NCI-H2081 treated with DMSO at 0.1 percent for 48 hours (cell line): ENCODE measurements at places on chromosomes 6 and 20.

GRCh38 chr6:15458021-15458459 is 204.8 kb downstream of the DTNBP1 start:
- DNase-seq: no peak

DNA sequence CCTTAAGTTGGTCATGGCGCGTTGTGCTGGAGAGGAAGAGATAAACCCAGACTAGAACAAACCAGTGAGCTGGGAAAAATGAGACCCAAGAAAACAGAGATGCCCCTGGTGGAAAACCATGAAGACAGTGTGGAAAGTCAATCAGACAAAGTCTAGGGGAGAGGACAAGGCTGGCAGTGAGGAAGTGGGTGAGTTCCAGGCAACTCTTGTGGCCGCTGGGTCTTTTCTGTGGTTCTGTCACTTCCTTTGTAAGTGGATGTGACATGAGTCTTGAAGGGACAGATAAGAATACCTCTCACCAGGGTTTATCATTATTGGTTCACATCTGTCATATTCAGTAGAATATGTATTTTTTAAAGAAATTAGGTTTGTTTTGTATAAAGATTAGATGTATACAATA is 738.4 kb downstream of the DHX35 start:
- DNase-seq: no peak

DNA sequence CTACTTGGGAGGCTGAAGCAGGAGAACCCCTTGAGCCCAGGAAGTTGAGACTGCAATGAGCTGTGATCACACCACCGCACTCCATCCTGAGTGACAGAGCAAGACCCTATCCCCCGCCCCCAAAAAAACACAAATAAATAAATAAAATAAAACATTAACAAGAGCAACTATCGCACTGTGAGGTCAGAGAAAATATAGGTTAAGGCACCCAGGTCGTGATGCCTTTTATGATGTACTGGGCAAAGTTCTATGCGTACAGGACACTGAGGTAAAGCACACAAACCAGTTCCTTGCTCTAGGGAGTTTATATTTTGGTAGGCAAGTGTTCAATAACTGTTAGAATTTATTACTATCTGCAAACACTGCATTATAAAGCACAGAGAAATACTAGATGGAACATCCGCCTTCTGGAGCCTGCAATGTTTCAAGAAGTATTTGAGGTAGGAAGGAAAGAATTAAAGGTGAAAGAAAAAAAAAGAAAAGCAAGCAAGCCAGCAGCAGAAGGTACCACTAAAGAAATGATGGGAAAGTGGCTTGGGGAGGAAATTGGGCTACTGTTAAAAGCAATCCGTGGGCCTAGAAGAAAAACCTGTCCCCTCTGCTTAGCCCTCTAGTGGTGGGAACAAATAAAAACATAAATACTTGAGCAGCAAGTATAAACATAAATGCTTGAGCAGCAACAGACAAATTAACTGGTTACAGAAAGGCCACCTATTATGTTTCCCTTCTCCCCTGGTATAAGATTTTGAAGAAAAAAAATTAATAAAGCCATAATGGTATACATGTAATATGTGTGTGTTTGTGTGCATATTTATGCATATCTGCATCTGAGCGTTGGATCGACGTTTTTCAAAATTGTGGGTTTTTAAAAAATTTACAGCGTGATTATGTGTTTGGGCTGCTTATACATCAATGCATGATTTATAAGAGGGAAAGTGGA is 128.0 kb downstream of the PHACTR1 start:
- DNase-seq: no peak

DNA sequence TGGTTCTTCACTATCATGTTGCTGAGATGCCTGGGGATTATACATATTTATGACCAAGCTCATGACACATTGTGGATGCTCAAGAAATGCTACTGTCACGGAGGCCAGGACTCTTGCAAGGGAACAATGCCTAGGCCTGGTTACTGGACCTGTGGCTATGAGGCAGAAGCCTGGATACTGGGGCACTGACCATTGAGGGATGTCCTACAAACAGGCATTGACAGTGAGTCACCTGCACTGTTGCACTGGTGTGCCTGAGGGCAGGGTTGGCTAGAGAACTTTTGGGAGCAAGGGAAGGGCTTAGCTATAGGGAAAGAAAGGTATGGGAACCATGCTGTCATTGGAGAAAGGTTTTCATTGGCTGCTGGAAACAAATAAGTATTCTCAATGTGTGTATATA is 313.1 kb upstream of the SUPT3H start:
- no peak for DNase-seq

GRCh38 chr6:24504287-24504648 is 9.5 kb downstream of the ALDH5A1 start:
- no peak for DNase-seq

GRCh38 chr6:126267626-126268025 is 72.3 kb upstream of the CENPW start:
- no peak for DNase-seq

DNA sequence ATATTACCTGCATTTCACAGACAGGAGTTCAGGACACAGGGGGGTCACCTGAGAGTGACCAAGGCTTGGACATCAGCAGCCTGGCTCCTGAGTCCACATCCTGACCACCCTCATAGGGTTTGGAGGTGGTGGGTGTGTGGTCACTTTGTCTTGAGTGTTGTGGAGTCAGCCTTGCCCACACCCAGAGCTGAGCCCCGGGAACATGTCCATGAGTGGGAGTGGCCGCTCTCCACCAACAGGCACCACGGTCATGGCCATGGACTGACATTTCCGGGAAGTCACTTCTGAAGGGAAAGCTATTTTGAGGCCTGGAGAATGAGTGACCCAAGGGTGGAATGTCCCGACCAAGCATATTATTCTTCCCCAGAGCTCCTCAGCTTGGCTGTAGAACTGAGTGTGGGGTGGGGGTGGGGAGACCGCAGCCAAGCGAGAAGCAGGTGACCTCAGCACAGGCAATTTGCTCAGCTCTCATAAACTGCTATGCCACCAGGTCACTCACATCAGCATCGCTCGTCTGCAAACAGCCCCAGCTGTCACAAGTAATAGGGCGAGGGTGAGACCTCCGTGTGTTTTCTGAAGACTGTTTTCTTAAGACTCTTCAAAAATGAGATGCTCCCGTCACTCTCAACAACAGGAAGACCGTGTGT is 348.6 kb upstream of the CDH4 start:
- no peak for DNase-seq

GRCh38 chr6:51618563-51618962 is 468.9 kb downstream of the PKHD1 start:
- no peak for DNase-seq

- no peak for DNase-seq
These were observed 123.9 kb downstream of the UNC5CL start for GRCh38 chr6:40915165-40915564.

DNA sequence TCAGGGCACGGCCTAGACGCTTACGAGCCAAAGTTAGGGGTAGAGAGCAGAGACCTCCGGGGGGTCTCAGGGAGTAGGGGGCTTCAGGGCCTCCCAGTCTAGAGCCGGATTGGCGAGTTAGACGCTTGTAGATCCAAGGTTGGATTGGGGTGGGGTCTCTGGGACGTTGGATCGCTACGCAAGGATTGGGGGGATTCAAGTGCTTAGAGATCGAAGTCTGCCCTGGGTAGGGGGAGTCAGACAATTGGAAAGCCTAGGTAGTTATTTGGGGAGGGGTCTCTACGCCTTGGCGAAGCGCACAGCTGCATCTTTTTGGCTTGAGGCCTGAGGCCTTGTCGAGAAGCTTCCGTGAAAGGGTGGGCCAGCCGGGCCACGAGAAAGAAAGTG is 469 bp downstream of the STX16 start:
- no peak for DNase-seq

- no peak for DNase-seq
These were observed 18.7 kb downstream of the BTN3A1 start for GRCh38 chr6:26420688-26421171.

- DNase-seq: no peak
These were observed 425.1 kb downstream of the UTRN start for GRCh38 chr6:144710207-144710606.

GRCh38 chr6:170041526-170041925 is 249.4 kb downstream of the DLL1 start:
- no peak for DNase-seq

DNA sequence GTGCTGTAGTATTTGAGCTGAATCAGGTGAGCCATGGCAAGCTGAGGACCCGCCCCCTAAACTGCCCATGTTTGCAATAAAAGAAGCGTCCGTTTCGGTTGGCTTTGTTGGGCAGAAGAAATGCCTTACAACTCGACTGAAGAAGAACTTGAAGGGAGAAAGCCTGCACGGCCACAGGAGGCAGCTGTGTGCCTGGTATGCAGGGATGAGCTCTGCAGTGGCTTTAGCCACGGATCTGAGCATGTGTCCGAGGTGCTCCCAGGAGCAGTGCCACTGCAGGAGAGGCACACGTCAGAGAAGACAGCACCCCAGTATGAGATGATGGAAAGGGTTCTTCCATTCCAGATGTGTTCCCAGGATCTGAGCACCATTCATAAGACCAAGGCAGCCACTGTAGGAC is 23.5 kb downstream of the KIZ start:
- DNase-seq: no peak

- no peak for DNase-seq
These were observed 3.2 kb downstream of the IYD start for GRCh38 chr6:150372051-150372450.

DNA sequence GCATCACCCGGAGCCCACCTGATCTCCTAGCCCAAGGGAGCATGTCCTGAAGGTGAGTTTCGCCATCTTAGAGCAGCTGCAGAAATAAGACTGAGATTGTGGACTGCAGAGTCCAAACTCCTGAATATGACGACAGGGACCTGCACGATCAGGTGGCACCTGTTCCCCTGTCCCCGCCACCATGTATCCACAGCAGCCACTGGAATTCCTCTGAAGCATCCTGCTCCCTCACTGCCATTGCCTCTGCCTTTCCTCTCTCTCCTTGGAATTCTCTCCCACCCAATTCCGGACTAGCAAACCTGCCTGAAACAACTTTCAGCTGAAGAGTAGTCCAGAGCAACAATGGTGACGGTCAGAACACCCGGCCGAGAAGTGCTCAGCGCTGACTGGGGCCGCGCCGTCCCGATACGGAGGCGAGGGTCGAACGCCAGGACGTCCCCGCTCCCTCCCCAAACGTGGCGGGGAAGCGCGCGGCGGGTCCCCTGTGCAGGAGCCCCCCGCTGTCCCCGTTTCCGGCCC is 694 bp upstream of the FAM120B start:
- no peak for DNase-seq

- DNase-seq: no peak
These were observed 81.8 kb downstream of the SGK1 start for GRCh38 chr6:134235937-134236751.

- no peak for DNase-seq
These were observed 76.0 kb upstream of the CD93 start for GRCh38 chr20:23161968-23162696.

- no peak for DNase-seq
These were observed 3.2 kb downstream of the ACTR5 start for GRCh38 chr20:38751360-38751976.

DNA sequence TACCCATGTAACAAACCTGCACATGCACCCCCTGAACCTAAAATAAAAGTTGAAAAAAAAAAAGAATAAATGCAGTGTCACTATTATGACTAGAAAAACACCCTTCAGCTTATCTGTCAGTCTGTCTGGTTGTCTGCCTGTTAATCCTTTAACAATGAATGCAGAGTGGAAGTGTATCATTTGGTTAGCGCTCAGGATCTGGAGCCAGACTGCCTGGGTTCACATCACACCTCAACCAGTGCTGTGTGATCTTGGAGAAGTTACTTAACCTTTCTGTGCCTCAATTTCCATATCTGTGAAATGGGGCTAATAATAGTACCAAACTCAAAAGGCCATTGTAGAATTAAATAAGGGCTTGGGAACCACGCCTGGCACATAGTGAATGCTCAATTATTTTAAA is 16.8 kb downstream of the ETV7 start:
- DNase-seq: no peak

DNA sequence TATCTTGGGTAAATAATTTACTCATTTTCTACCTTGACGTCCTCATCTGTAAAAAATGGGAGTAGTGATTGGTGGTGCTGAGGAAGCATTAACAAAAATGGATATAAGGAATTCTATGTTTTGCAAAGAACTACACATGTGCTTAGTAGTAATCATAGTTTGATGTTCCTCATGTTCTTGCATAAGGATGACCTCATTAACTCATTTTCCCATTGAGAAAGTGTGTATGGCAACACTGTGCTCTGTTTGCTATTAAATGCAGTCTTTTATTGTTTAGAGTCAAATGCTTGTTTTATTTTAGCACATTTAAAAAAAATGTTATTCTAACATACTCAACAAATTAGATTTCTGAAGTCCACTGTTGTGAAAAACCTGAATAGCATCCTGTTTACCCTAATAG is 211.2 kb upstream of the RSPO3 start:
- DNase-seq: no peak

DNA sequence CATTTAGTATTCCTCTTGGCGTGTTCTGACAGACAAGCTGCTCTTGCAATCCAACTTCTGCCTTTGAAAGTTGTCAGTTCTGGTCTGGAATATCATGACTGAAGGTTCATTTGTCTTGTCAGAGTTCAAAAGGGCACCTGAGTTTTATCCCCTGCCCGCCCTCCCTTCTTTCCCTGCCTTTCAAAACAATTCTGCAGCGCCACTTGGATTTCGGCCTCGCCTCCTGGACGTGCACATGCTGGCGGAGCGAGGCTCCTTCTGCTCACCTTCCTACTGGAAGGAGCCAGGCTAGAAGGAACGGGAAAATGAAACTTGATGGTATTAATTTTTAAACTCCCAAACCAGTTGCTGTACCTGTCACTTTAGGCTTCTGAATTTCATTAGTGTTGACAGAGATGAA is 55.7 kb upstream of the HDGFL1 start:
- no peak for DNase-seq
